Transverse colon (tissue), 4 donors: ENCODE measurements at places on chromosomes 2 and 18. TPM values are rescaled to one million over a fixed set of nuclear protein-coding genes. Genes with fewer than 3 reads are reported as not detected.

The FOXI3 gene
- not detected for total RNA-seq

- DNase-seq, result no peak
Measured at GRCh38 chr2:190500054-190500502, 34.4 kb downstream of the NEMP2 start.

The VWA3B gene
- 0.41 TPM for total RNA-seq

- DNase-seq, result no peak
Measured at GRCh38 chr2:218869064-218869463, 9.5 kb downstream of the WNT6 start.

DNA sequence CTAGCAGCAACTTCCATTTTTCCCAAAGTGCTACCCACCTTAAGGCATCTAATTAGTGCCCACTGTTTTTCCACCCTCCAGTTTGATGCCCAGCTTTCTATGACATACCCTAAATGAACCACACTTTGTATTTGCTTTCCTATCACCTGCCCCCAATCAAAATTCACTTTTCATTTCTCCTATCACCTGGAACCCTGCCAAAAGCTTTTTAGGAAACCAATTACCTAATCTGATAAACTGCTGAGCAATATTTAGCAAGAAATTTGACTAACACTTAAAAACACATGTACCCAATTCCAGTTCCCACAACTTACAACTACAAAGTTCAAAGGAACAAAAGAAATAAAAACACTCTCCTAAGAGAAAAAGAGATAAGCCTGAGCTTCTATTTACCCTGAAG lies 71.7 kb downstream of the IKZF2 start:
- no peak for DNase-seq

DNA sequence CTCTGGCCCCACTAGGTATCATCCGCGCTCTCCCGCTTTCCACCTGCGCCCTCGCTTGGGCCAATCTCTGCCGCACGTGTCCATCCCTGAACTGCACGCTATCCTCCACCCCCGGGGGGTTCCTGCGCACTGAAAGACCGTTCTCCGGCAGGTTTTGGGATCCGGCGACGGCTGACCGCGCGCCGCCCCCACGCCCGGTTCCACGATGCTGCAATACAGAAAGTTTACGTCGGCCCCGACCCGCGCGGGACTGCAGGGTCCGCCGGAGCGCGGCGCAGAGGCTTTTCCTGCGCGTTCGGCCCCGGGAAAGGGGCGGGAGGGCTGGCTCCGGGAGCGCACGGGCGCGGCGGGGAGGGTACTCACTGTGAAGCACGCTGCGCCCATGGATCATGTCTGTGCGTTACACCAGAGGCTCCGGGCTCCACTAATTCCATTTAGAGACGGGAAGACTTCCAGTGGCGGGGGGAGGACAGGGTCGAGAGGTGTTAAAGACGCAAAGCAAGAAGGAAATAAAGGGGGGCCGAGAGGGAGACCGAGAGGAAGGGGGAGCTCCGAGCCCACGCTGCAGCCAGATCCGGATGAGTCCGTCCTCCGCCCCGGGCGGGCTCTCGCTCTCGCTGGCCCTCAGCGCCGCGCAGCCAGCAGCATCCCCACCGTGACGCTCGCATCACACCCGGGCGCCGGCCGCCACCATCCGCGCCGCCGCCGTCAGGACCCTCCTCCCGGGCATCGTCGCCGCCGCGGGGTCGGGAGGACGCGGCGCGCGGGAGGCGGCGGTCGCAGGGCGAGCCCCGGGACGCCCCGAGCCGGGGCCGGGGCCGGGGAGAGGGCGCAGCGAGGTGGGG lies 664 bp downstream of the NETO1 start:
- DNase-seq, result no peak

GRCh38 chr18:58785171-58785805 lies 79.4 kb upstream of the ZNF532 start:
- peak; percentile 25 for DNase-seq

The C2orf81 gene
- not detected for total RNA-seq
